ENCODE measurements at places on chromosomes 1 and 21.

DNA sequence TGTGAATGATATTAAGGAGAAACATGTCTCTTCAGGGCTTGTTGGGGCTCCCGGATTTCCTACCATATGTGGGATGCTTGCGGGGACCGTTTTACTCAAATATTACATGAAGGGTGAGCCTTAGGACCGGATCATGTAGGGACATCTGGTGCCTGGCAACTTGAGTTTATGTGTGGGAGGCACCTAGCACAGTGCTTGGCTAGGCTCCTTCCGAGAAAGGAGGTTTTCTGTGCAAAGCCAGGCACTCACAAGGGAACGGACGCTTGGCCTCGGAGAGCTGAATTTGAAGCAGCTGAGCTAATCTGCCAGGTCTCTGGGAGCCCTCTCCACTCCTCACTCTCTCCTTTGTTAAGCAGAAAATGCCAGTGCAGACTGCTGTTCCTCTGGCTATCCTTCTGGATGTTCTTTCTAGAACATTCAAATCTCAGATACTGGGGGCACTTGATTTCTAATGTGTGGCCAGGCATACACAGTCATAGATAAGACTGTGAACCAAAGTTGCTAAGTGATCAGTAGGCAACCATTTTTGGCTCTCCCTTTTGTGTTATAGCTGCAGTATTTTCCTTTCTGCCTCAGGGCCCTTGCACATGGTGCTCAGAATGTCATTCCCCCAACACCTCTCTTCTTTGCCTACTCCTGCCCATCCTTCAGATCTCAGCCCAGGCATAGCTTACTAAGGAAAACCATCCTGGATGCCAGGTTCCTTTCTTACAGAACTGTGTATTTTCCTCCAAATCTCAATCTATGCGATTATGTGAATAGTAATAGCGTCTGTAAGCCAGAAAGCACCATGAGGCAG lies 216.6 kb upstream of the CSF3R start:
- DNase-seq: peak; percentile 95

DNA sequence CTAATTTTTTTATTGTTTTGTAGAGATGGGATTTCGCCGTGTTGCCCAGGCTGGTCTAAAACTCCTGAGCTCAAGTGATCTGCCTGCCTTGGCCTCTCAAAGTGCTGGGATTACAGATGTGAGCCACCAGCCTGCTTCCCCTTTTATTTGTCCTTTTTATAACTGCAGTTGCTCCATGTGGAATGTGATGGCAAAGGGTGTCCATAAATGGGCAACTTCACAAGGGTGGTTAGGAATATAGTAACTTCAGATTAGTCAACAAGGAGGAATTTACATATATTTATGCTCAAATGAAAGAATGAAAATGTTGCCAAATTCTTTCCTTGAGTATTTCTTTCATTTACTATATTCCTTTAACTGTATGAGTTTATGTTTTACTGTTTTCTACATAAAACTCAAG lies 182.9 kb downstream of the BACH1 start:
- no peak for DNase-seq

DNA sequence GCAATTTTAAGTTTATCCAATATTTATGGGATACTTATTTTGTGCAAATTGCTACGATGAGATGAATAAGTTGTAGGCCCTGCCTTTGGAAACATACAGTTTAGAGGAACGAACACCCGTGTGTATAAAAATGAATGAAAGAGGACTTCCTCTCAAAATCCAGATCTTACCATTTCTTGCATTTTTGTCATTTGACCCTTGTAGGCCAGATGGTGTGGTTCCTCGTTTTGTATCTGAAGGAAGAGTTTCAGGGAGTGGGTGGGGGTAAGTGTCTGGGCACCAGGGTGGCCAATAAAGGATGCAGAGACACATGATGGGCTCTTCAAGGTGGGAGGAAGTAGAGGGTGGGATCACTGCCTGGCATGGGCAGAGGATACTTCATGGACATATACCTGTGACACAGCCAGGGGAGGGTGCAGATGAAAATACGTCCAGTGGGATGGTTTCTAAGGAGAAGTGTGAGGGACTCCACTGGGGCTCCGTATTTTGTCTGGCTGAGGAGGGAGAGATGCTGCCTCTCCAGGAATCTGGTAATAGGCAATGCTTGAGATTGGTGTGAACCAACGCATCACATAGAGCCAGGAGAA lies 14.4 kb downstream of the MAPKAPK2 start:
- DNase-seq: no peak

DNA sequence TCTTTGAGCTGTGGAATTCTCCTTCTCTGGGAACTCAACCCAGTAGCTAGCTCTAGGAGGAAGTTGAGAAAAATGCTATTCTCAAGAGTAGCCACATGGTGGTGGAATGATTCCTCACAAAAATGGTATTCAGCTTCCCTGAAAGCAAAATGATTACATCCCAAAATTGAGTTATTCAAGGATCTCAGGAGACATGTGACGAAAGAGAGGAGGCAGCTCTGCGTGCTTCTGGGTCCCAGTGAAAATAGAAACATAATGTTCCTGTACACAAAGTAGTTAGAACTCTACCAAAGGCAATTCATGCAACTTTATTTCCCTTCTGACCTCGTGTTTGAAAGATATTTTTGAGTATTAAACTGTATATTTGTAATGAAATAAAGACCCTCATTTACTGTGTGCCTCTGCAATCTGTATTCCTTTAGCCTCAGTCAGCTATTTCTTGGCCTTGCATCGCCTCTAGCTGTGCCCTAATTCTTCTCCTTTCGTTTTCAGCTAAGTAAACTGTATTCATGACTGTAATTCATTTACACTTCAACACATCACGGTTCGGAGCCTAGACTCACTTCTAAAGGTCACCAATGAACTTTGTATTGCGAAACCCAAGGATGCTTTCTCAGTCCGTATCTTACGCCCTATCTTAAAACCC lies 167.3 kb downstream of the FASLG start:
- DNase-seq: peak; percentile 50

DNA sequence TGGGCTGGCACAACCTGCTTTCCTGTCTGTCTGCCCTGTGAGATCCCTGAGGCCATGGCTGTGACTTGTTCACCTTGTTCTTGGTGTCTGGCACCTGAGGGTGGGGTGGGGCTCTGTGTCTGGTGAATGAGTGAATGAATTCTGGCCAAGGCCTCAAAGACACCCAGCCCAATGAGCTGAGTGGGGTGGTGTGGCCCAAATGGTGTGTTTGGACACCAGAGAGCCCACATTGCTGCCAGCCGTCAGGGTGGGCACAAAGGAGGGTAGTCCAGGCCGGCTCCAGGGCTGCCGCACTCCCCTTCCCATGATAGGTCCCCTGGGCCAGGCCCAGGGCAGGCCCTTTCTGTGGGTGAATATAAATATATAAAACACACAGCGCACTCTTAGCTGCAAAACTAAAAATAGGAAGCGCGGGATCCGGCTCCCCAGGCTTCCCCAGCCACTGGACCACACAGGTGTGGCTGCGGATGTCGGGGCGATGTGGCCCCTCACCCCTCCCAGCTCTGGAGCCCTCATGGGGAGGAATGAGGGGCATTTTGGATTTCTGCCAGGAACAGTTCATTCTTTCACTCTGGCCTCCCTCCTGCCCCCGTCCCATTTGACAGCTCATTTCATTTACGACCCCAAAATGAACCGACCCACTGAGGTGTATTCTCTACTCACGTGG lies 33.3 kb downstream of the RUNX3 start:
- DNase-seq: no peak

DNA sequence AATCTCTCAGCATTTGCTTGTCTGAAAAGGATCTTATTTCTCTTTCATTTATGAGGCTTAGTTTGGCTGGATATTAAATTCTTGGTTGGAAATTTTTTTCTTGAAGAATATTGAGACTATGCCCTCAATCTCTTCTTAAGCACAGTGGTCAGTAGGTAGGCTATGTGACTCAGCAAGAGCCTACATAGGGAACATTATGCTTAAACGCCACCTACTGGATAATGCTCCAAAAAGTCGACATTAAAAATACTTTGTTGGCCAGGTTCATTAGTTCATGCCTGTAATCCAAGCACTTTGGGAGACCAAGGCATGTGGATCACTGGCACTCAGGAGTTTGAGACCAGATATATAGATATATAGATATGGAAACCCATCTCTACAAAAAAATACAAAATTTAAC lies 678.0 kb upstream of the USP24 start:
- DNase-seq: peak; percentile 39

GRCh38 chr1:199333180-199333579 lies 694.3 kb upstream of the NR5A2 start:
- DNase-seq: no peak

DNA sequence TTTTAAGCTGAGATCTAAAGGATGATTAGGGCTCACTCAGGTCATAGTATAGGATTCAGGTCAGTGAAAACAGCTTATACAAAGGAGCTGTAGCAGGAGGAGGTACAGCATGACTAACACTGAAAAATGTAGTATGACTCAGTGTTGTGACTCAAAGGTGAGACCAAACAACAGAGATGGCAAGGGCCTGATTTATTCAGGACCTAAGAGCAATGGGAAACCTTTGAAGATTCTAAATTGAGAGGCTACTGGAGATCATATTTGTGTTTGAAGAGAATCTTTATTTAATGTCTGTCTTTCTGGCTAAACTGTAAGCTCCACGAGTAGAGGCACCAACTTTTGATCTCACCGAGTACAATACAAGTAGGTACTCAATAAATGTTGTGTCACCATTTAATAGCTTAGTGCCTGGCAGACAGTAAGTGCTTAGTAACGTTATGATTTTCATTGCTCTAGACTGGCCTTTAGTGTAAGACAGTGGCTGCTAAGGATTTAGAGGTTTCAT lies 43.5 kb downstream of the PRKAA2 start:
- DNase-seq: no peak

DNA sequence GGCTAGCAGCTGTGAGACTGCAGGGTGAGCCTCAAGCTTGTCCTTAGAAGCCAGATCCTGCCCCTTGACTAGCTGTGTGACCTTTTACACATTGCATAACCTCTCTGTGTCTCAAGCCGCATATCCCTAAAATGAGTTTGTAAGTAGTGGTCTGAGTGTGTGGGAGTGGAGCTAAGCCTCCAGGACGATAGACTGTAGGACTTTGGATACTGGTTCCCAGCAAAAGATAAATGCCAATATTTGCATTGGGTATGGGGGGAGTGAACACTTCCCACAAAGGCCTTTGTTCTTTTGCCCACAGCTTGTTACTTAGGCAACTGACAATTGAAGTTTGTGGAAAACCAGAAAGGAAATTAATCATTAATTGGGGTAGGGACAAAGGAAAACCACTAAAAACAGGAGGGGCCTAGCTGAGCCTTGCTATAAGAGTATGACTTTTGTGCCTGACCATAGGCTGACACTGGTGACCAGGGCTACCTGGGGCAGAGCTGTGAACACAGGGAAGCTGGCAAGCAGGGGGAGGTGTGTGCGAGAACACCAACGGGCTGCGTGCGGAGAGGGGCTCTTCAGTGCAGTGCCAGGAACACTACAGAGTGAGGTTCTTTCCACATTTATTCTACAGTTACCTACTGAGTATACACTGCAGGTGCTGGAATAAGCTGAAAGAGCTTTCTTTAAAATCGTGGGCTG lies 102.4 kb upstream of the ETV3 start:
- no peak for DNase-seq

DNA sequence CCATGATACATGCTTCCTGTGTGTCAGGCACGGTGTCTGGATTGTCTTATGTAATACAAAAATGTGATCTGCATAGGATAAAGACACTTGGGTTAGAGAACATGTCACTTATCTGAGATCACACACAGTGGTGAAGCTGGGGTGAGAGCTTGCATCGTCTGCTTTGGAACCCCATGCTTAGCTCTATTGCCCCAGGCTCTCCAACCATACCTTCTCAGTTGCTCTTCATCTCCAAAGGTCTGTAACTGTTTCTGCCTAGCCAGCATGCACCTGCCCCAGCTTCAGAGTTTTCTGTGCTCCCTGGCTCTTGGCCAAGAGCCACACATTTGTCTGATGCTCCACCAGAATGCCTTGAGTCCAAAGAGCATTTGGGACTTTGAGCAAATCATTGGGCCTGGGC lies 93.9 kb upstream of the COG2 start:
- DNase-seq: no peak

GRCh38 chr21:25359724-25360123 lies 247.6 kb downstream of the MRPL39 start:
- no peak for DNase-seq

GRCh38 chr1:110519125-110519810 lies at the start of gene KCNA10:
Gene KCNA10 (minus strand): TSS chr1:110519175. CDS start chr1:110518787, 388 bp downstream.
- DNase-seq: no peak

- no peak for DNase-seq
Observed at GRCh38 chr1:200336101-200336845, 73.6 kb downstream of the ZNF281 start.

DNA sequence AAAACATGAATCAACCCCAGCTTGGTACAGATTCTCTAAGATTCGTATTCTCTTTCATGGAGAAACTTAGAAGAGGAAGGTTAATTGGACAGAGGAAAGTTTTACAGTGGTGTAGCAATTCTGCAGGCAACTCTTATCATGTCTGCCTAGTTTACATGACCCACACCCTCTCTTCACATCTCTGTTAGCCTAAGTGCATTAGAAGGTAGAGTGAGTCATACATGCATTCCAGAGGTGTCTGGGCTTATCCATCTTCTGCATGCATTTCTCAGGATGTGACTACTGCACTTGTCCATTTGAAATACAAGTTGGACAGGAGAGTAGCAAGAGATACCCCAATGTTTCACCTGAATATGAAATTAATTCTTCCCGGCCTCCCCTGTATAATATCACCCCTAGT lies 578.4 kb upstream of the NCAM2 start:
- no peak for DNase-seq

- no peak for DNase-seq
Observed at GRCh38 chr1:53463961-53464899, 5.0 kb downstream of the DMRTB1 start.

DNA sequence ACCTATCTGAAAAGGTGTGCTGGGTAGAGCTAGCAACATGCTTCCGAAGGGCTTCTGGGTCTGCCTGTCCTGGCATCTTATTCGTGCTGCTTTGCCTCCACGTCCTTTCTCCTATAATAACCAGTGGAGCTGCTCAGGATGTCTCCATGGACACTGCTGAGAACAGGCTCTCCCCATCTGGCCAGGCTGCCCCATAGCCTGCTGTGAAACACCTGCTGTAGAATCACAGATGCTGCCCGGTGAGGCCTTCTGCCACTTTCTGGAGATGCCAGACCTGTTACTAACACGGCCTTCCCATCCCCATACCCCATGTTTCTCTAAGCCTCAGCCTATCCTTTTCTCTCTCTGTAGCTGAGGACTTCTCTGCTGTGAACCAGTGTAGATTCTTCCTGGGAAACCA lies 120.5 kb downstream of the IER5 start:
- DNase-seq: peak; percentile 96

- peak; percentile 79 for DNase-seq
Observed at GRCh38 chr1:205326812-205327466, 5.4 kb upstream of the NUAK2 start.

- DNase-seq: peak; percentile 91
Observed at GRCh38 chr1:29050166-29050565, 73.5 kb downstream of the TMEM200B start.

- DNase-seq: no peak
Observed at GRCh38 chr1:44849575-44850132, 6.6 kb upstream of the PTCH2 start.

DNA sequence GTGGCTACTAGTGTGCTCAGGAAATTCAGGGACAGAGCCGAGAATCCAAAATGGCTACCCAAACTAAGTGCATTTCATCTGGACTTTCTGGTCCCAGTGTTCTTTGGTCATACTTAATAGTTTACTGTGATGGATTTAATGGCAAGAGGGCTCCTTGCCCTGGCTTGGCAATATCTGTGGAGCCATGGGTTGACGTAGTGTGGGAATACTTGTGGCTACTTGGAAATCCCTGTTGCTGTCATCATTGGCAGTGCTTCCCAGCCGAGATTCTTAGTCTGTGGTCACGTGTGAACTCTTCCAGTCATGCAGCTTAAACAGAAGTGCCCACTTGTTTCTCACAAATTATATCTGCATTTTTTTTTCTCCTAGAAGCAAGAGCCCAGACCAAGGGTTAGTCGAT lies 198.9 kb downstream of the HS2ST1 start:
- no peak for DNase-seq

GRCh38 chr1:117067533-117068370 lies 7.6 kb downstream of the TTF2 start:
- DNase-seq: peak; percentile 41

Data from NCI-H524 (cell line).